ENCODE measurements at places on chromosomes 5 and 9.

DNA sequence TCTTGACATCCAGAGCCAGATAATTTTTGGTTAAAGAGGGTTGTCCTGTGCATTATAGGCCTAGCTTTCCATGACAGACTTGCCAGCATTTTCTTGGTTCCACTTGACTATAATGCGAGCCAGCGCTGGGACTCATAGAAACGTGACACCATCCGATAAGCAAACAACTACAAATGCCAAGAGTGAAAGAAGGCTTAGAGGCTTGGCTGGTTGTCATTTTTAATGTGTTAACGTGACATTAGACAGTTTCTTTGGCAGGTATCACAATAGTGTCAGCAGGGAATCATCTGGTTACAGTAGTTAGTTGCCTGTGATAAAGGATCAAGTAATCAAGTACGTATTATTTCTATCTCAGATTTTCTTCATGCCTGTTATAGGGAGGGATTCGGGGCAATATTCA lies 20.0 kb upstream of the LIFR start:
- DNase-seq, result no peak

- no peak for DNase-seq
These were observed 1599.2 kb downstream of the MAT2B start for GRCh38 chr5:165104611-165105010.

GRCh38 chr5:166834246-166834645 lies 1457.2 kb upstream of the WWC1 start:
- DNase-seq, result no peak

- DNase-seq, result no peak
These were observed 249.1 kb upstream of the ADCY2 start for GRCh38 chr5:7146886-7147285.

GRCh38 chr5:113510836-113511451 lies 2.5 kb upstream of the YTHDC2 start:
- DNase-seq, result no peak

- no peak for DNase-seq
These were observed 90.8 kb downstream of the CAAP1 start for GRCh38 chr9:26801772-26802171.

GRCh38 chr9:129496473-129497004 lies 124.4 kb downstream of the C9orf50 start:
- peak; percentile 69 for DNase-seq

GRCh38 chr9:21836437-21837161 lies 34.2 kb downstream of the MTAP start:
- no peak for DNase-seq

DNA sequence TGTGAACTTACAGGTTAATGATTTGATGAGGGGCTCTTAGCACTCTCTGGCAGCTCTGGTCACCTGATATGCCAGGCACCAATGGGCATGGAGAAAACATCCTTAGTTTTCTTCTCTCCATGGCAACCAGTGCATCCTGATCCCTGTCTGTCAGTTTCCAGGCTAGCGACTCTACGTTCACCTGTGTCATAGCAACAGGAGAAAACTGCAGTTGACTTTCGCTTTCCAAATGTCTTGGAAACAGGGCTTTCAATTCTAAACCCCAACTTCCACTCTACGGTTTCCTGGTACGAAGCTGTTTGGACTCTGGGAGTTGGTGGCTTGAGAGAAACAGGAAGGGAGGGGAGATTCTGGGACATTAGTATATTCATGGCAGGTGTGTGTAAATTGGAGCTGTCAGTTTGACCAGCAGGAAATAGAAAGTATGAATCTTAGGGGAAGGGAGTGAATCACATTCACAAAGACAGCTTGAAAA lies 74.4 kb downstream of the SLC28A3 start:
- no peak for DNase-seq

DNA sequence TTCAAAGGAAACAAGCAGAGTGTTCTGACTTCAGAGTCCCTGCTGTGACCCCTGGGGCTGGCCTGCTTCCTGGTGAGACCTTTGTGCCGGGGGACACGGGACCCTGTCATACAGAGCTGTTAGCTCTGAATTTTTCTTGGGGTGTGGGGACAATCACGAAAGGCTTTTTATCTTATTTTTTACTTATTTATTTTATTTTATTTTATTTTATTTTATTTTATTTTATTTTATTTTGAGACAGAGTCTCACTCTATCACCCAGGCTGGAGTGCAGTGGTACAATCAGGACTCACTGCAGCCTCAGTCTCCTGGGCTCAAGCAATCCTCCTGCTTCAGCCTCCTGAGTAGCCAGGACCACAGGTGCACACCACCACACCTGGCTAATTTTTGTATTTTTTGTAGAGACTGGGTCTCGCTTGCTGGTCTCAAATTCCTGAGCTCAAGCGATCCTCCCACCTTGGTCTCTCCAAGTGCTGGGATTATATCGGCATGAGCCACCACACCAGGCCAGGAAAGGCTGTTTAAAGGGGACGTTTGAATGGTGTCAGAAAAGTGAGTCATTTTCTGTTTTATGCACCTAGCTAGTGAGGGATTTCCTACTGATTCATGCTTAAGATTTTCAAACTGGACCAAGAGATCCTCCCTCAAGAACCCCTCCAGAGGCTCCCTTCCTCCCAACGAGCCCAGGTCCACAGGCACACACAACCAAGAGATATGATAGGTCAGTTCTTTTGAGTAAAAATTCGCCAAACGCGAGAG lies 75.7 kb downstream of the OLFM1 start:
- DNase-seq, result no peak

GRCh38 chr5:171476701-171477100 lies 57.3 kb downstream of the FGF18 start:
- no peak for DNase-seq

- no peak for DNase-seq
These were observed 692.3 kb downstream of the PTPRD start for GRCh38 chr9:9920425-9921060.

DNA sequence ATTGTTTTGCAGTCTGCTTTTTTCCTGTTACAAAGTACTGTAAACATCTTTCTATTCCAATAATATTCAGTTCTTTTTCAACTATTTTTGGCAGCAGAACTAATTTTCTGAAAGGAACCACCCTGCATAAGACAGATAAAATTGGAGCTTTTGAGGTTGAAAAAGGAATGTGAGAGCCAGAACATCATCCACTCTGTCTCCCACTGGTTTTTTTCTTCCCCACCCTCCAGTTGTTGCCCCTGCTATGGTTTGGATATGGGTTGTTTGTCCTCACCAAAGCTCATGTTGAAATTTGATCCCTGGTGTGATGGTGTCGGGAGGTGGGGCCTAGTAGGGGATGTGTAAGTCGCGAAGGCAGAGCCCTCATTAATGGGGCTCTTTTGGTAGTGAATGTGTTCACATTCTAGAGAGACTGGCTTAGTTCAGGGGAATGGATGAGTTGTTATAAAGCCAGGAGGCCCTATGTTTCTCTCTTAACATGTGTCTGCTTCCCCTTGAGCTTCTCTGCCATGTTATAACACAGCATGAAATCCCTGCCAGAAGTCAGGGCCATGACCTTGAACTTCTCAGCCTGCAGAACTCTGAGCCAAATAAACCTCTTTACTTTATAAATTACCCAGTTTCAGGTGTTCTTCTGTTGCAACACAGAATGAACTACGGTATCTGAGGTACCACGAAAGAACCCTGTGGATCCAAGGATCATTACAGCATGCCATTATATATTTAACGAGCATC lies 34.8 kb upstream of the MAST4 start:
- DNase-seq, result no peak

DNA sequence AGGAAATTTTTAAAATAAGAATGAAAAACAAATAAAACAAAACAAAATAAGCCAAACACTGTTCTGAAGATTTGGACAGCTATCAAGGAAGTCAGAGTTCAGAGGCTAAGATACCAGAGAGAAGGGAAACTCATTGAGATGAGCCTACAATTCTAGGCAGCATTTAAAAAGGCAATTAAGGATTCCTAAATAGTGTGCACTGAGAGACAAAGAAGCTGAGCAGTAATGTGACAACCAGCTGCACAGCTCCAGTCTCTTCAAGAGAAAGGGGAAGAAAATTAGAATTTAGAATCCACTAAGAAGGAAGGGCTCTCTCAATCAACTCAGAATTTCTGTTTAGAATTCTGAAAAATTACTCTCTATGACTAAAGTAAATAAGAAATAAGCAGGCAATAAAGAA lies 246.7 kb upstream of the COX7C start:
- DNase-seq, result no peak

DNA sequence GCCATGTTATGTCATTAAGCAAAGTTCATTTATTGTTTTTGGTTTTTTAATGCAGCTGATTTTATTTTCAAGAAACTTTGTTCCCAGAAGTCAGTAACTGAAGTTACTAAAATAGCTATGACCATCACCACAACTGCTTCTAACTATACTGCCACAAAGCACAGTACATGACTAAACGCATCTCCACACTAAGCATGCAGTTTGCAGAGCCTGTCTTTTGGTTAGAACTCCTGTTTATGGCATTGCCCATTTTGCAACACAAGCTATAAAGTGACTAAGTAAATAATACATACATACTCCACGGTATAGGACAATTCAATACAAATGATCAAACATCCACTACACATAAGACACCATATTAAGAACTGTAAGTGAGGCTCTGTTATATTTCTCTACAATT lies 109.7 kb downstream of the MLLT3 start:
- no peak for DNase-seq

DNA sequence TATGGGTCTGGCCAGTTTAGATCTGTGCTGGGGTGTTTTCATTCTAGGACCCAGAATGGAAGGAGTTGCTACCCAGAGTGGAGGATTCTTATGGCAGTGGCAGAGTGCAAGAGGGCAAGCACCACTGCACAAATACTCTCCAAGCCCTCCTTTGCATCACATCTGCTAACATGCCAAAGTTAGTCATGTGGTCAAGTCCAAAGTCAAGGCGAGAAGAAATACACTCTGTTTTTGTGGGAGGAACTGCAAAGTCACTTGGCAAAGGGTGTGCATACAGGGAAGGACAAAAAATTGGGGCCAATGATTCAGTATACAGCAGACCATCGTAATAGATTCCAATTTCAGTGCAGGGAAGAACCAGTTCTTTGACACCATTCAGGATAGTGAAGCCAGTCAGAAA lies 43.9 kb upstream of the HMGCS1 start:
- no peak for DNase-seq

- no peak for DNase-seq
These were observed 121.3 kb downstream of the LHFPL2 start for GRCh38 chr5:78527054-78527859.

- no peak for DNase-seq
These were observed 42.9 kb upstream of the ERBIN start for GRCh38 chr5:65883461-65883860.

DNA sequence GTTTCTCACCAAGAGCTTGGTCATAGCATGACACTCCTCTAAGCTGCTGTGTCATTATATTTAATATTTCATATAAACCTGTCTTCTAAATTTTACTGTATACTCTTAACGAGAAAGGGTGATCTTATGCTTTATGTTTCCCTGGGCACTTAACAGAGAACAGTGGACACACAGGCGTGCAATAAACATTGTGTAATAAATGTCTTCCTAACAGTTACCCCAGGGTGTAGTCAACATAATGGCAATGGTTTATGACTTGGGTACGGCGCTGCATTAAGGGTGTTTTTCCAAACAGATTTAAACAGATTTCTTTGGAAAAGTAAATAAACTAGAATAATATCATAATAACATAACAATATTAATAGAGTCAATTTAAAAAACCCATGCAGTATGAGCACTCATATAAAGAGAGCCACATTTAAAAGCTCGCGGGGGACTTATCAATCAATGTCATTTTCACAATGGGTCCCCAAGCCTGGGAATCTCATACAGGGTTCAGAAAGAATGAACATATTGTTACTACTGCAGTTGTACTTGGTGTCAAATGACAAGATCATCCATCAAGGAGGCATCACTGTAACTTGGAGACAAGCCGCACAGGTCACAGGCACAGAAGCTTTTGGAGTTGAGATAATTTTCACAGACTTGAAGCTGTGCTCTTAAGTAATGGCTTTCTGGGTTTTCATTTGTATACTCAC lies 376.4 kb downstream of the CTNND2 start:
- no peak for DNase-seq

GRCh38 chr5:41156739-41157138 lies 56.6 kb downstream of the C6 start:
- no peak for DNase-seq

DNA sequence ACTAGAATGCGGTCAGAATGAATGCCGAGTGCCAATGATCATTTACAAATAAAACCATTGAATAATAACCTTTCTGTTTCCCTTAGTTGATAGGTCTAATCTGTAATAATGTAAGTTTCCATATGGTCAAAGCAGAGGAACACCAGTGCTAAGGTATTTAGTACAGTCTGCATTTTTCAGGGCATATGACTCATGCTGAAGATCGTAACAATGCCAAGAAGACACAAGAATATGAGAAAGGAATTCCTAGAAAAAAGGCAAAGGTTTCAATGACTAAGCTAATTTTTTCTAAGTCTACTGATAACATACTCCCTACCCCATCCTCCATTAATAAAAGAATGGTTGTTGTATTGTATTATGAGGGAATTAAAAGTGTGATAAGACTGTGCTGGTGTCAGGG lies 2.8 kb downstream of the OR1L8 start:
- no peak for DNase-seq

DNA sequence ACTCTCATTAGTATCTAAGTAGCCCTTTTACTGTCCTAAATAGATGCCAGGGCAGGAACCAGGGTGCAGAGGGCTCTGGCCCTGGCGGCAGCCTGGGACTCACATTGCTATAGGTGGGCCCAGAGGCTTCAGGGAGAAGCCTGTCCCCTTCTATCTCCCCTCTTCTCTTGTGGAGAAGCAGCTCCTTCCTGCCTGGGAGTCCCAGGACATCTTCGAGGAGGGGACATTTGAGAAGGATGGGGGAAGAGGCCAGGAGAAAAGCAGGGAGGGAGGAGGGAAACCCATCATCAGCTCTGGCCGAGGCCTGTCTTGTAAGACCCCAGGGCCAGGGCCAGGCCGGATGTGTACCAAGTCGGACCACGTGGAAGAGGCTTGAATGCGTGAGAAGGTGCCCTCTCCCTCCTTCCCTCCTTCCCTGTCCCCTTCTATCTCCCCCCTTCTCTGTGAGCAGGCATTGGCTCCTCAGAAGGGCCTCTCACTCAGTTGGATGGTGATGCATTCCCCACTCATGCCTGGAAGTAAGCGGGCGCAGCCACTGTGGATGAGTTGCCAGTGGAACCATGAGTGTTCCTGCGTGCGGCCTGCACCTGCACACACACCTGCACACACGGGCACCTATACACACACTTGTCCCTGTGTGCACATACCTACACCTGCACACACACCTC lies 20.7 kb upstream of the LPCAT1 start:
- DNase-seq, result no peak

- no peak for DNase-seq
These were observed 96.6 kb downstream of the DAB2IP start for GRCh38 chr9:121748074-121748473.

DNA sequence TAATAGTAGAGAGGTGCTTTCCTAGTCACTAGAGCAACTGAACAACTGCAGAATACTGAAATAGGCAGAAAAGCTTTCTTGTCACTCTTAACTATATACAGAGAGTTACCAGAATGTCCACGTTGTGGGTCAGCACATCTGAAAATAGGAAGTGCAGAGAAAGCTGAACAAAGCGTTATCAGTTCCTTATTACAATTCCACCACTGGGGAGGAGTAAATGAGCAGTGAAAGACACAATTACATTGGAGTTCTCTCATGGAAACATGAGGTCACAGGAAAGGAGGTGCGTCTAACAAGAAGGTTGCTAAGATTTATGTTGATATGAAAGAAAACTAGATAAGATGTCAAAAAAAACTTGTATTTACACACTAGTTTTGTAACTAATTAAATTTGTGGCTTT lies 461.9 kb upstream of the COX7C start:
- no peak for DNase-seq
